ENCODE measurements at places on chromosomes 12 and 14.

DNA sequence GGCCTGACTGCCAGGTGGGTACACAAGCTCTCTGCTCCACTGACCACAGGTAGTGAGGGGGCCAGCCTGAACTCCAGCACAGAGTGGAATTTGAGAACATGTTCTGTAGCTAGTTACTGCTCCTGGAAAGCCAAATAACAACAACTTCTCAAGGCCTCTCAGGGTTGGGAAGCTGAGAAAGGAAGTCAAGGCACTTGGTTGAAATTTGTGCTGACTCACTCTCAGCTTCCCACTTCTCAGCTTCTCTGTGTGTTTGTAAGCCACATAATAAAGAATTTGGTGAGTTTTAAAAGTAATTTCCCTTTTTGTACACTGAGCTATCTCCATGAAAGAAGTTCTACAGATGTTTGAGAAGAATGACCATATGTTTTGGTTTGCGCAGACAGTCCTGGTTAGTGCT is 234.9 kb downstream of the KTN1 start:
- no peak for ATAC-seq

DNA sequence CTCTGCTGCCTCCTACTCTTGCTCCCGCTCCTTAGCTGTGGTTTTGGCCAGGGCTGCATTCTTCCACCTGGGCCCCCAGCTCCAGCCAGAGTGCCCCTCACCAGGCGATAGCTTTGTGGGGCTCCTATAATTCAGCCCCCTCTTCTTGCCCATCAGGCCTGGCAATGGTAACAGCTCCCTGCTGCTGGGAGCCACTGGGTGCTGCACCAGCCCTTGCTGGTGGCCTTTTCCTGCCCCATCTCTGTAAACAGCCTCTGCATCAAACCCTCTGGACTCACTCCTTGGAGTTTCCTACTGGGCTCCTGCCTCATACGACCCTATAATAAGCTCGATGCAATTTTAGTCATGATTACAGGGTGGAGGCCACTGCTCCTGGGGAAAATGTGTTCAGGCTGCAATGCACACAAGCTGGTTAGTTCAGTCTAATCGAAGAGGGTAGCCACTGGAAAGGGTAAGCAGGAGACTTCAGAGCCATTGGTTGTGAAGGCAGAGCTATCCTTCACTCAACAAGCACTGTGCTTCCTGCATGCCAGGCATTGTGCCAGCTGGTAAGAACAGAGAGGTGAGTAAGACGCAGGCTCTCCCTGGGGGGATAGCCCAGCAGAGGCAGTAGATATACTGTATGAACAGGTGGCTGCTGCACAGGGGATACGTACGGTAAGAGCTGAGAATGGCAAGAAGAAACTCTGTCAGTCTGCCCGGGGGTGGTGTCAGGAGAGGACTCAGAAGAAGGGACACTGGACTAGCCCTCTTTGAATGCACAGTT is 24.7 kb downstream of the CLMN start:
- ATAC-seq, result no peak

- no peak for ATAC-seq
These were observed 704 bp downstream of the ATP2B1 start for GRCh38 chr12:89707703-89708564.

DNA sequence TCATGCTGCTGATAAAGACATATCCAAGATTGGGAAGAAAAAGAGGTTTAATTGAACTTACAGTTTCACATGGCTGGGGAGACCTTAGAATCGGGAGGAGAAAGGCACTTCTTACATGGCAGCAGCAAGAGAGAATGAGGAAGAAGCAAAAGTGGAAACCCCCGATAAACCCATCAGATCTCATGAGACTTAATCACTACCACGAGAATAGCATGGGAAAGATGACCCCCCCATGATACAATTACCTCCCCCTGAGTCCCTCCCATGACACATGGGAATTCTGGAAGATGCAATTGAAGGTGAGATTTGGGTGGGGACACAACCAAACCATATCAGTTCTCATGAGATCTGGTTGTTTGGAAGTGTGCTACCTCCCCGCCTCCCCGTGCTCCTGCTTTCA is 9.8 kb upstream of the MFAP5 start:
- no peak for ATAC-seq

DNA sequence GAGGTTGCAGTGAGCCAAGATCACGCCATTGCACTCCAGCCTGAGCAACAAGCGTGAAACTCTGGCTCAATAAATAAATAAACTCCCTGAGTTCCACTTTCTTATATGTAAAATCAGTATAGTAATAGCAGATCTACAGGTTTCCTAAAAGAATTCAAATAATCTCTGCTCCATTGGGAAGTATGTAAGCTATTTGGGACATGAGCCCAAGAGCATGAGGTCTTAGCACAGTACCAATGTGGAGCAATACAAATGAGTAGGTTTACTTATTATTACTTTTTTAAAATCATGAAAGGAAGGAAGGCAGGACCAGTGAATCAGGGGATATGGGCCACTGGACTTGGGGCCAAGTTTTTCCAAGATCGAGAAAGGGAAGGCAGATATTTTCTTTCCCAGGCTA is 216.9 kb upstream of the DIO2 start:
- no peak for ATAC-seq

GRCh38 chr12:48946205-48946604 is 11.1 kb downstream of the ARF3 start:
- ATAC-seq, result no peak

- ATAC-seq, result no peak
These were observed 3.6 kb upstream of the RAD51AP1 start for GRCh38 chr12:4535092-4535491.

DNA sequence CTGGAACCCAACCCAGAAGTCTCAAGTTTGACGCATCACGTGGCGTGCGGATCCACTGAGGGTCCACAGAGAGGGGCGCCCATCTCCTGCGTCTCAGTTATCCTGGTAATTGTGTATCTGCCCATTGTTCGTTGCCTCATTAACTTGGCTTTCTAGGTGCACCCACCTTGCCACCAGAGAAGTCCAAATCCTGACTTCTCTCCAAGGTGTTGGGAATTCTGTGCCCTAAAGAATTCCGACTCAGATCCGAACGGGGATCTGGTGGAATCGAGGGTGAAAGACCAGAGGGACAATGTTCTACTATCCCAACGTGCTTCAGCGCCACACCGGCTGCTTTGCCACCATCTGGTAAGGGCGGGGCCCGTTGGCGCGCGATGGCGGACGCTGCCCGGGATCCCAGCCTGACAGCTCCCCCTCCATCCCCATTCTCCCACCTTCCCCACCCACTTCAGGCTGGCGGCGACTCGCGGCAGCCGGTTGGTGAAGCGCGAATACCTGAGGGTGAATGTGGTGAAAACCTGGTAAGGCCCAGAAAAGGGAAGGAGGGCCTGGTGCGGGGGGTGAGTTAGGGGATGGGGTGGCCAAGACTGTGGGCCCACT is 481 bp downstream of the REC8 start:
- ATAC-seq, result no peak
